ENCODE measurements at places on chromosomes 6 and 20.

DNA sequence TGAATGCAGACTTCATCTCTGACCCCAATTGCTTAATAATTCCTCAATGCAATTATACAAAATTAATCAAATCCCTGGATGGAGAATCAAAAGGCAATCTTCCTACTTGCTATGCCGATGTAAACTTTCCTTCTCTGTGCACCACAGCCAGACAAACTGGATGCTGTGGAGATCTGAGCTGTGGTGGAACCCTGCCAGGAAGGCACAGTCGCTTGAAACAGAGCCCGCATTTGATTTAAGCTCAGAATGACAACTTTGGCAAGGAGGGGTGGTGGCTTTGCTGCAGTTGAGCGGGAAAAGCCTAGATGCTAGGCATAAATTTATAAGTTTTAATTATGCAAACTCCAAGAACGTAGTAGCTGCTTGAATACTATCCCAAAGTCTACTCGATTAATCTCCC lies 190.8 kb downstream of the MTFR2 start:
- H3K27ac ChIP-seq, result no peak overlapping the region
- H3K27me3 ChIP-seq, result no peaks in the 10 kb centered on the region
- no peak overlapping the region for H3K4me3 ChIP-seq
- H3K4me1 ChIP-seq, result no peaks in the 10 kb centered on the region
- H3K36me3 ChIP-seq, result no peaks in the 10 kb centered on the region
- DNase-seq, result no peak

- H3K36me3 ChIP-seq, result peaks cover 28% of the 10 kb centered on the region
- H3K27ac ChIP-seq, result peak overlapping the region; percentile 81
- peaks cover 24% of the 10 kb centered on the region for H3K4me1 ChIP-seq
- H3K27me3 ChIP-seq, result no peaks in the 10 kb centered on the region
- no peak for DNase-seq
- no peak overlapping the region for H3K4me3 ChIP-seq
Measured at GRCh38 chr20:41476013-41476441, 109.4 kb upstream of the EMILIN3 start.

GRCh38 chr6:117947234-117947633 lies 40.2 kb downstream of the SLC35F1 start:
- peaks cover 18% of the 10 kb centered on the region for H3K4me1 ChIP-seq
- no peaks in the 10 kb centered on the region for H3K27me3 ChIP-seq
- no peak overlapping the region for H3K27ac ChIP-seq
- peaks cover 6% of the 10 kb centered on the region for H3K36me3 ChIP-seq

DNA sequence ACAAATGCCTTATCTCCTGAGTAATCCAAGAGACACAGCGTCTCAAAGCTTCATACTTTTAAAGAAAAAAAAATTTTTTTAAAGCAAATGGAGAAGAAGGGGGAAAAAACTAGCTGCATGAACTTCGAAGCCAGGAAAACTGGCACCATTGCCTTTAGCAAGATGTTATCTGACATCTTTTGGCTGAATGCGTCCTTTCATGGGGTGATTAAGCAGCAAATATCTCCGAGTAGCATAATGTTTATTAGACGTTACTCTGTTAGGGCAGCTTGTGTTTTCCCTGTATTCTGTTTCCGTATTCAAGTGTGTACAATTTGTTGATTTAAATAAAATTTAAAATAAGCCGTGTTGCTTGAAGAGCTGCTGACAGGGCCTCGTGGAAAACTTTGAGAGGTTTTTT lies 76.5 kb upstream of the TSHZ2 start:
- H3K4me3 ChIP-seq, result no peak overlapping the region
- no peak for DNase-seq
- H3K36me3 ChIP-seq, result no peaks in the 10 kb centered on the region
- H3K27ac ChIP-seq, result no peak overlapping the region
- H3K27me3 ChIP-seq, result no peaks in the 10 kb centered on the region

DNA sequence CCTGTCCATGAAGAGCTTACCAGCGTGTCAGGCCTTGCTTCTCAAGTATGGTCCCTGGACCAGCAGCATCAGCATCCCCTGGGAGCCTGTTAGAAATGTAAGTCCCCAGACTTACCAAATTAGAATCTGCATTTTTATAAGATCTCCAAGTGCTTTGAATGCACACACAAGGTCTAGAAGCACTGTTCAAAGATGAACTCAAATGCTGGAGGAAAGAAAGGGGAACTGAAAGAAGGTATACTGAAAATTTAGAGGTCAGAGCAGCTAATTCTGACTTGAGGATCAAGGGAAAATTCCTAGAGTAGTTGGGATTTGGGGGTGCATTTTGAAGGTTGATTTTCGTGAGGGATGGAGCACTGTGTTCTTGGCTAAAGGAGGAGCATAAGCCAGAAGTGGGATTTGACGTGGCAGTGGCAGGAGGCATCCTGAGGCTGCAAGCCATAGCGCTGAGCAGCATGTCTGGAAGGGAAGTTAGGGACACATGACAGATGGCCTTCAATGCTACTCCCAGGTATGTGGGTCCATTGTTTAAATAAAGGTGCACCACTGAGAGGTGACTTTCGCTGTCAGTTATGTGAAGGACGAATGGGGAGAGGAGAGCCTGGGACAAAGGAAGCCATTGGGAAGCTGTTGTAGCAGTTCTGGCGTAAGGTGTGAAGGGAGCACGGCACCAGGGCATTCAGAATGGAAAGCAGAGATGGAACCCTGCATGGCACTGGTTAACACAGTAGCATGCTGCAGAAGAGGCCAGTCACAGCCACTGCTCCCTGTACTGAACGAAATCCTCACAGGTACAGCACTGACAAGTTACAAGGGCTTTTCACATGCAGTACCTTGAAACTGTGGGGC lies 36.2 kb downstream of the ARMC2 start:
- H3K36me3 ChIP-seq, result peaks cover 22% of the 10 kb centered on the region
- H3K27me3 ChIP-seq, result no peaks in the 10 kb centered on the region
- no peak overlapping the region for H3K4me3 ChIP-seq
- no peak for DNase-seq
- no peaks in the 10 kb centered on the region for H3K4me1 ChIP-seq

DNA sequence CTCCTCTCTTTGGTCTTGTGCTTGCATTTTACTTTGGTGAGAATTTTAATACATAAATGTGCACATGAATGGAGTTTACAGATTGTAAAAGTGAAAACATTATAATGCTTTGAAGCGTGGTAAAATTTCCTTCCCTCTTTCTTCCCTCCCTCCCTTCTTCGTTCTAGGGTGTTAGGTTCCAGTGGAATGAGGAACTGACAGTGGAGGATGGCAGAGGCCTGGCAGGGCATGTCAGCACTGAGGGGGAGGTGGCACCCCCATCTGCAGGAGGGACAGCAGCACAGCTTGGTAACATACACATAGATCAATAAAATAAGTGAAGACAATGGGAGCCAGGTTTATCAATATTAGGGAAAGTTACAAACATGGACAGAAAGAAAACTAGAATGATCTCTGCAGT lies 47.5 kb downstream of the RNASET2 start:
- H3K27ac ChIP-seq, result no peak overlapping the region
- no peak for DNase-seq
- H3K27me3 ChIP-seq, result peaks cover 2% of the 10 kb centered on the region
- peaks cover 29% of the 10 kb centered on the region for H3K4me1 ChIP-seq
- no peaks in the 10 kb centered on the region for H3K36me3 ChIP-seq
- no peak overlapping the region for H3K4me3 ChIP-seq

DNA sequence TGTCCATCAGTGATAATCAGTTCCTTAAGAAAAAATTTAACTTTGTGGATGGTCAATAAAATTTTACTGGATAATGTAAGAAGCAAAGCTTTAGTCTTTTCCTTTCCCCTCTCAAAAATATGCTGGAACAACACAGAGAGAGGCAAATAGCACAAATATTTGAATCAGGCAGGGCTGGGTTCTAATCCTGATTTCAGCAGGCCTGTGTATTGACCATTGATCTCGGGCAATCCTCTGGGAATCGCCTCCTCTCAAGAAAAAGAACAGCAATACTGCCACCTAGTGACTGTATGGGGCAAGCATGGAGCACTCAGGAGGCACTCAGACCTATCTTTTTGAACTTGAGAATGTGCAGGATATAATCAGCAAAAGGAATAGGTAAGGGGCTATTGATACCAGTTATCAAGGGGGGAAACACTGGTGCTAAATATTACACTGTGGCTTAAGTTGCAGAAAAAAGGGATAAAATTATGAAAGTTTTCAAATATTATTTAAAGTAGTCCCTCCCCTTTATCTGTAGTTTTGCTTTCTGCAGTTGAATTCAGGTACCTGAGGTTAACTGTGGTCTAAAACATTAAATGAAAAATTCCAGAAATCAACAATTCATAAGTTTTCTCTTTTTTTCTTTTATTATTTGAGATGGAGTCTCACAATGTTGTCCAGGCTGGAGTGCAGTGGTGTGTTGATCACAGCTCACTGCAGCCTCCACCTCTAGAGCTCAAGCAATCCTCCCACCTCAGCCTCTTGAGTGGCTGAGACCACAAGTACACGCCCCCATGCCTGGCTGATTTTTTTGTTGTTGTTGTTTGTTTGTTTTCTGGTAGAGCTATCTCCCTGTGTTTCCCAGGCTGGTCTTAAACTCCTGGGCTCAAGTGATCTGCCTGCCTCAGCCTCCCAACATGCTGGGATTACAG lies 91.8 kb upstream of the NHSL1 start:
- peaks cover 35% of the 10 kb centered on the region for H3K4me1 ChIP-seq
- peak; percentile 64 for DNase-seq
- peak overlapping the region; percentile 11 for H3K4me3 ChIP-seq
- no peak overlapping the region for H3K27ac ChIP-seq
- no peaks in the 10 kb centered on the region for H3K27me3 ChIP-seq
- no peaks in the 10 kb centered on the region for H3K36me3 ChIP-seq

DNA sequence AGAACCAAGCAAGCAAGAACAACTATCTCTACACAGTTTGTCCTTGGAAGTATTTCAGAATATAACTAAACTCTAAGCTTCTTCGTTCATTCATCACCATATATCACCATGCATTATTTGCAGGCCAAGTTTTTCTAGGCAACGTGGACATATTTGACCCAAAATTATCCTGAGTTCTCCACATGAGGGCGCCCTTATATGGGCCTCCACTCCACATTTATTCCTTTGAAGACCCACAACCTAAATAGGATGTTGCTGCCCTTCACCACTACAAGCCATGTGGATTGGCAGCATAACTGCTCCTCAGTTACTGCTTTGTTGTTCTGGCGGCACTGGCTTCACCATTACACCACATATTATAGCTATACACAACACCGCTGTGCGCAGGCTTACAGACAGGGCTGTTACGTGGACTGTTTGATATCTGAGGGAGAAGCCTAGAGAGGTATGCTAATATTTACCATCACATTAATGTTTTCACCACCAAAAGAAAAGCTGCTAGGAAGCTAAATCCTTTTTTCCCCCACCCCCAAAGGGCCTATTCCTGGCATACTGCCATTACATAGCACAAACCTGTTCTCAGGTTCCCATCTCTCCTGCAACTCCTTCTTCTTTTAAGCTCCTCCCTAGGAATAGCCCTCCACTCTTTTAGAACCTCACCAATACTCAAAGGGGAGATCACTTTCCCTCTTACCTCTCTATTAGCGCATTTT lies 411.7 kb downstream of the C6orf118 start:
- H3K27ac ChIP-seq, result no peak overlapping the region
- H3K36me3 ChIP-seq, result peaks cover 5% of the 10 kb centered on the region
- DNase-seq, result no peak

GRCh38 chr20:31721408-31722256 lies 1.0 kb downstream of the BCL2L1 start:
- no peaks in the 10 kb centered on the region for H3K27me3 ChIP-seq
- H3K27ac ChIP-seq, result peak overlapping the region; percentile 99
- peaks cover 32% of the 10 kb centered on the region for H3K36me3 ChIP-seq
- H3K4me3 ChIP-seq, result peak overlapping the region; percentile 97
- H3K4me1 ChIP-seq, result peaks cover 55% of the 10 kb centered on the region
- DNase-seq, result no peak

DNA sequence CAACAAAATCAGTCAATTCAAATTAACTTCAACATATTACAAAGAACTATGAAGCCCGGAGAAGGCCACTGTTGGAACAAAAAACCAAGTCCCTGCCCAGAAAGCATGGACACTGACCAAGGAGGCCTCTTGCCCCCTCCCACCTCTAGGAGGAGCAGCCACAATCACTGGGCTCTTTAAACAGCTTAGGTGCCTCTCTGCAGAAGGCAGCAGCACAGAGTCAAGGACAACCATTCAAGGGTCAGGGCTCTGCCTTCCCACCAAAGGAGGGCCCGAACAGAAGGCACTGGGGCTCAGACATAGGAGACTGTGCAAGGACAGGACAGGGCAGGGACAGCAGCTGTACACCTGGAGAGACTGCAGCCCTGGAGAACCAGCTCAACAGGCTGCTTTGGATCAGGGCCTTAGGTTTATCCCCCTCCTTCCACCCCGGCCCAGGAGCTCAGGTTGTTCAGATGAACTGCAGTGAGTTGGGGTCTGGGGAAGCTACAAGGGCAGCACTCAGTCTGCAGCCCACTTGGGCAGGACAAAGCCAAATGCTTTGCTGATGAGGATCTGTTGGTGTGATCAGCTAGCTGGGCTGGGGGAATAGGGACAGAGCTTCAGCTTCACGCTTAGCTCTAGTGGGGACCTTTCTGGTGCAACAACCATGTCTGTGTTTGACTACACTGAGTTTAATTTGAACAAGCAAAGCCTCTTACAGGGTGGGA lies 17.8 kb downstream of the TOMM34 start:
- H3K27ac ChIP-seq, result no peak overlapping the region
- H3K27me3 ChIP-seq, result no peaks in the 10 kb centered on the region
- H3K4me3 ChIP-seq, result no peak overlapping the region
- H3K4me1 ChIP-seq, result no peaks in the 10 kb centered on the region
- DNase-seq, result no peak

- DNase-seq, result no peak
- H3K27ac ChIP-seq, result no peak overlapping the region
- no peaks in the 10 kb centered on the region for H3K27me3 ChIP-seq
- no peak overlapping the region for H3K4me3 ChIP-seq
- no peaks in the 10 kb centered on the region for H3K36me3 ChIP-seq
Measured at GRCh38 chr6:100382767-100383195, 81.9 kb downstream of the SIM1 start.

- peaks cover 20% of the 10 kb centered on the region for H3K4me1 ChIP-seq
- peaks cover 3% of the 10 kb centered on the region for H3K36me3 ChIP-seq
- H3K4me3 ChIP-seq, result no peak overlapping the region
- H3K27ac ChIP-seq, result no peak overlapping the region
- H3K27me3 ChIP-seq, result peaks cover 3% of the 10 kb centered on the region
- no peak for DNase-seq
Measured at GRCh38 chr6:89944181-89944755, 50.0 kb downstream of the GJA10 start.

GRCh38 chr6:169171951-169172350 lies 81.7 kb downstream of the THBS2 start:
- H3K27ac ChIP-seq, result no peak overlapping the region
- H3K4me1 ChIP-seq, result peaks cover 9% of the 10 kb centered on the region
- H3K36me3 ChIP-seq, result no peaks in the 10 kb centered on the region
- no peak overlapping the region for H3K4me3 ChIP-seq
- DNase-seq, result no peak
- H3K27me3 ChIP-seq, result no peaks in the 10 kb centered on the region

DNA sequence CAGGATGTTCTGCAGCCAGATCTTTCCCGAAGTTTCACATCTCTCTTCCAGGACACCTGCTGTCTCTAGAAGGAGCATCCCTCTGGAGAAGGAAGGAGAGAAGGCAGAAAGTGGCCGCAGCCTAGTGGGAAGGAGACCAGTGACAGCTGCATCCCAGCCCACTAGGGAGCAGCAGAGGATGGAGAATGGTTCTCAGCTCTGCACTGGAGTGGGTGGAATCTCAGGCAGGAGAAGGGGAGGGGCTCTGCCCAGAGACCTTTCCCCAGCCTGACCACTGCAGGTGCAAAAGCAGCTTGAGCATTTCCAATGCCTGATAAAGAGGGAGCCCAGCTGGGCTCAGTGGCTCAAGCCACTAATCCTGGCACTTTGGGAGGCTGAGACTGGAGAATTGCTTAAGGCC lies 32.3 kb downstream of the NCR2 start:
- peaks cover 89% of the 10 kb centered on the region for H3K27me3 ChIP-seq
- H3K4me3 ChIP-seq, result peak overlapping the region; percentile 35
- H3K36me3 ChIP-seq, result no peaks in the 10 kb centered on the region
- peak; percentile 68 for DNase-seq
- H3K27ac ChIP-seq, result no peak overlapping the region

Measured in neural crest cell (in vitro differentiated cells).